Stimulated activated CD8-positive, alpha-beta memory T cell treated with anti-CD3 and anti-CD28 coated beads, Interleukin-15, amount 100 ng/mL, for 24 hours (primary cell): ENCODE measurements at places on chromosomes 6 and 20.

DNA sequence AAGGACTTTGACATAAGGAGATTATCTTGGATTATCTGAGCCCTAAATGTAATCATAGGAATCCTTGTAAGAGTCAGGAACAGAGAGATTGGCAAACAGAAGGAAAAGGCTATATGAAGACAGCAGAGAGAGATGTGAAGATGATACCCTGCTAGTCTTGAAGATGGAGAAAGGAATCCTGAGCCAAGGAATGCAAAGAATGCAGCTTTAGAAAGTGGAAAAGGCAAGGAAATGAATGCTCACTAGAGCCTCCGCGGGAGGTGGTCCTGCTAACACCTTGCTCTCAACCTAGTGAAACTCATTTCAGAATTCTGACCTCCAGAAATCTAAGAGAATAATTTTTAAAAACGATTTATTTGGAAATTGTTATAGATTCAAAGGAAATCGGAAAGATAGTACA, 117.1 kb downstream of the TBXT start:
- DNase-seq, result no peak

GRCh38 chr20:14928083-14928482, 590.7 kb upstream of the FLRT3 start:
- no peak for DNase-seq

GRCh38 chr6:139659711-139660110, 285.3 kb upstream of the CITED2 start:
- no peak for DNase-seq

DNA sequence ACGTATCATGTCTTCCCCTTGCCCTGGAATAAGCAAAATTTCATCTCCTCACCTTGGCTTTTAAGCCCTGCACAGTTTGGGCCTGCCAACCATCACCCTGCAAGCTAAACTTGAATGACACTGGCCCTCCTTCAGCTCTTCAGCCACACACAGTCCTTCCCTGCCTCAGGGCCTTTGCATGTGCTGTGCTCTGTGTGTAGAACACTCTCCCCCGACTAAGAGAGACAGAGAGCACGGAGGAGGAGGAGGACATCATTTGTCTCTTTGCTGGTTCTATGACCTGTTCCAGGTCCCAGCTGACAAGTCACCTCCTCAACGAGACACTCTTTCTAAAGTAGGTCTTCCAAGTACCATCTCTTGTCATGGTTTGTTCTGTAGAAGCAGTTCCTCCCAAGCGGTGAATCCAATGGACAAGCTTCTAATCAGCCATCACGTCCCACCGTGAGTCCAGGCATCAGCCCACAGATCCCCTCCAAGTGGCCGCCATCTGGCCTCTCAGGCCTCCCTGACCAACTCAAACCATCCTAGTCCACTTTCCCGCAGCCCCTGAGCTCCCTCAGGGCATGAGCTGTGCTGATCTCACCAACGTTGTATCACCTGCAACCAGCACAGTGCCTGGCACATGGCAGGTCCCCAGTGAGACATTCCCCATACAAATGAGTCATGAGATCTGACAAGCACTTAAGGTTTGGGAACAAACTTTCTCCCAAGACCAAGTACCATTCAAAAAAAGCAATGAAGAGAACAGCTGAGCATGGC, 30.5 kb downstream of the NFATC2 start:
- no peak for DNase-seq

DNA sequence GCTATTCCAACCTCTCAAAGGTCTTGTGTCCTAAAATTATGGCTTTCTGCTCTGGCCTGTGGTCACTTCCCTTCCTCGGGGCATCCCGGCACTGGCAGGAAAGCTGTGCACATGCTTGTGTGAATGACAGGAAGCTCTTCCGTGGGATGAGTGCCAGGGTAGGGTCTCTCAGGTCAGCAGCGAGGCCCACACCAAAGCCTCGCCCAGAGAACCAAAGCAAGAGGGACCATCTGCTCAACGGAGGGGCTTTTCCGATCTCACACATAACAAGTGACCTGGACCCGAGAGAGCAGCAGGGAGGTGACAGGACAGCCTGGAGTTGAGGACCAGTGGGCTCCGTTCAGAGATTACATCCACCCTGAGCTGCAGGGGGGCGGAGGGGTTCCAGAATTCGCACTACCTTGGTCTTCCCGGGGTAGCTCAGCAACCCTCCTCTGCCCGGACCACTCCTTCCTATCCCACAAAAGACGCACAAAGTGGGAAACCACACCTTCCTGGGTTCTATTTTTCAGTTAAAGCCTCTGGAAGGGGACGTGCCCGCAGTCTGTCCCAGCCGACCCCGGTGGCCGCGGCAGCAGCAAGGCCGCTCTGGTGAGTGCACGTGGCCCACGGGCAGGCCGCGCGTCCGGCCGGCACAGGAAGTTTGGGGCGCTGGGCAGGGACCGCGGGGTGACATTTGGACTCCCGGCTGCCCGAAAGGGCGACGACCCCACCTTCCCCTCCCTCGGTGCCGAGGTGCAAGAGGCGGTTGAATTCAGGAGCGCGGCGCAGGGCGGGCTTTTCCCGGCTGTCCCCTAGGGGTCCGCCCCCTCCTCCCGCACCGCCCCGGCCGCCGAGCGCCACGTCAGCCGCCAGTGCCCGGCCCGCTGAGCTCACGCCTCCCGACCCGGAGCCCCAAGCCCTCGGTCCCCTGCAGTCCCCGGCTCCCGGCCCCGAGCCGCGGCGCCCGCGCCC, 988 bp downstream of the TXNDC5 start:
- no peak for DNase-seq

DNA sequence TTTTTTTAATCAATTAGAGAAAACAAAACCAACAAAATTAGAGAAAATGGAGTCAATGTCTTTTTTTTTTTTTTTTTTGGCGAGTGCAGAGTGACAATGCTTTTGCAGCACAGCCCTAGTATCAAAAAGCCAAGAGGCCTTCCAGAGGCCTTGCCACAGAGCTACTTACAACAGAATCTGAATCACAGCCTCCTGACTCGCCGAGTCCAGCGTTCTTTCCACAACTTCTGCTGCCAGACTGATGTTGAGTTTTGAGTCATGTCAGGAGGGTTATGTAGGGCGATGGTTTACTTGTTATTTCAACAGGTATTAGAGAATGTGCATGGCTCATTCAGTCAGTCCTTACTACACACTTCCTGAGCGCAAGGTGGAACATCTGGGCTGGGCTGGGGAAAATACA, 88.6 kb downstream of the FNDC1 start:
- DNase-seq, result no peak

GRCh38 chr6:101344885-101345284, 48.6 kb upstream of the GRIK2 start:
- no peak for DNase-seq

DNA sequence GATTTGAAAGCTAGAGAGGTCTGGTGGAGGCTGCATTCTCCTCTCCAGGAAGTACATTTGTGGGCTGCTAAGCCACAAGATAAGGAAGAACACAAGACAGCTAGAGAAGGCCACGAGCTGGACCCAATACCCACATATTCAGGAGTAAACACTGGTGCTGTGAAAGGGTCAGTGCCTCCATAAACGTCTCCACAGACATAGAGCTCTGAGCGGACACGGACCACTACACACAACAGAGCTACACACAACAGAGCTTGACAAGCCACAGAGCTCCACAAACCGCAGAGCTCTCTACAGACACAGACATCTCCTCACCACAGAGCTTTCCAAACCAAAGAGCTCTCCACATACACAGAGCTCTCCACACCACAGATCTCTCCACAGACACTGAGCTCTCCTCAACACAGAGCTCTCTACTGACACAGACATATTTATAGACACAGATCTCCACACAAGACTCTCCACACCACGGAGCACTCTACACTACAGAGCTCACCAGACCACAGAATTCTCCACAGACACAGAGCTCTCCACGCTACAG, 51.9 kb downstream of the ERMARD start:
- DNase-seq, result no peak

DNA sequence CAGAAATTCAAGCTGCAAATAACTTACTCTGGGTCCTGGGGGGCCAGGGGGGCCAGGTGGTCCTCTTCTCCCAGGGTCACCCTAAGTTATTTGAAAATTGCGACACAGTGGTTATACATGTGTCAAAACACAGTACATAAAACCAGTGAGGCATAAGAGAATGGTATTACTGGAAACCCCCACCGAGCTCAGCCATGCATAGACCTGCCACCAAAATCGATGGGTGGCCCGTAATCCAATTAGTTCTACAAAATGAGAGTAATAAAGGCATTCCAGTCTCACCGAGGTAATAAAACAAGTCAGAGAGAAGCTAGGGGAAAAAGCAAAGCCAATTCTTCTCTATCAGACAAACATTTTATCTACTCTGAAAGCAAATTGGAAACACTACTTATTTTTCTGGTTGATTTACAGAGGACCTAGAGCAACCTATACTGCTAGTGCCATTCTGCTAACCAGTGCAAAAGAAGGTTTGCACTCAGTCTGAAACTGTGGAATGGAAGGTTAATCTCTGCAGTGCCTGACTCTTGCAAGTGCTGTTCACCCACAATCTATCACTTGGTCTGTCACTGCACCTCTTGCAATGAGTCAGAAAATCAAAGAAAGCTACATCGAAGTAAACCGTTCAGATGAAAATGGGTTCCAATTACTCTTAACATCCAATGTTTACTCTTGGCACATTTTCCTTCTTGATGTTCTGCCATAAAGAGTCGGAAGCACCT, 32.4 kb downstream of the COL9A1 start:
- DNase-seq, result no peak

GRCh38 chr6:30954631-30955366, 14.0 kb downstream of the MUCL3 start:
- no peak for DNase-seq

GRCh38 chr6:168601111-168601510, 160.1 kb downstream of the SMOC2 start:
- DNase-seq, result no peak

GRCh38 chr6:22873513-22874136, 304.3 kb downstream of the HDGFL1 start:
- DNase-seq, result no peak

GRCh38 chr20:40090236-40090635, 598.8 kb downstream of the MAFB start:
- no peak for DNase-seq

- DNase-seq, result no peak
Measured at GRCh38 chr20:63177134-63177784, 38.7 kb downstream of the YTHDF1 start.

- no peak for DNase-seq
Measured at GRCh38 chr6:79707621-79708020, 76.5 kb downstream of the SH3BGRL2 start.

DNA sequence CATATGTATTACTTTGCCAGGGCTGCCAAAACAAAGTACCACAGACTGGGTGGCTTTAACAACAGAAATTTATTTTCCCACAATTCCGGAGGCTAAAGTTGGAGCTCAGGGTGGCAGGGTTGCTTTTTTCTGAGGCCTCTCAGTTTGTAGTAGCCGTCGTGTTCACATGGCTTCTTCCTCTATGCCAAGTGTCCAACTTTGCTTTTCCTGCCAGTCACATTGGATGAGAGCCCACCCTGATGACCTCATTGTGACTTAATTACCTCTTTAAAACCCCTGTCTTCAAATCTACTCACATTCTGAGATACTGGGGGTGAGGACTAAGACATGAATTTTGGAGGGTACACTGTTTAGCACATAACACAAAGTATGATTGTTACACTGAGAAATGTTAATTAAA, 9.9 kb upstream of the ECT2L start:
- DNase-seq, result no peak

DNA sequence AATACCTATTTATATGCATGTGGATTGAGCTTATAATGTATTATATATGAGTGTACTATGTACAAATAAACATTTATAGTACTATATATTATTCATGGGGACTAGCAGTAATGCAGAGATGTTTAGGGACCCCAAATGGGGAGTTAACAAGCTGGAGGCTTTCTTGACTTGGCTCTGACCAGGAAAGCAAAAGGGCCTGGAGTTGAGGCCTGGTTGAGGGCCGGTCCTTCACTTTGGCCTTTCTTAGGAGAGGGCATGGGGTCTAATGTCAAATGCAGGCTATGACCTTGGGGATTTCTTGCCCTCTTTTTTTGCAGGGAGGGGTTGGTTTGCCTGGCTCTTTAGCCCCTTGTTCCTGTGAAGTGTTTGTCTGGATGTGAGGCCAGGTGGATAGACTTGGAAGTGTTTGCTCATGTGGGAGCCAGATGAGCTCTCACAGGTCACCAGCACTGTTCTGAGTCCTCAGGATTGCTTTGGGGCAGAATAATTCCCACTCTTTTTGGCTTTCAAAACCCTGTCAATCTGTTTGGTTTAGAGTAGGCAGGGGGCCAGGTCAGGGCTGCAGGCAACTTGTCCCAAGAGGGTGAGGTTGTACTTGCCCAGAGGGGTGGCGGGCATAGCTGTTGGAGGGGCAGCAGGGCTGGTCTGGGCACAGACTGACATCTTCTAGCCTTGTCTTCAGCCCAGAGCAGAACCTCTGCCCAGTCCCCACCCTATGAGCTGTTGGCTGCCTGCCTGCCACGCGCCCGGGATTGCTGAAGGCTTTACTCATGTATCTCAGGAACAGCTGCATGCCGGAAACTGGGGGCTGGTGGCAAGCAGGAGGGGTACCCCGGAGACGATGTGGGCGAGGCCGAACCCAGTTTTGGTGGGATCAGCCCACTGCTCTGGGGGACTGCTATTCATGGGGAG, 14.6 kb downstream of the TJAP1 start:
- DNase-seq, result no peak

DNA sequence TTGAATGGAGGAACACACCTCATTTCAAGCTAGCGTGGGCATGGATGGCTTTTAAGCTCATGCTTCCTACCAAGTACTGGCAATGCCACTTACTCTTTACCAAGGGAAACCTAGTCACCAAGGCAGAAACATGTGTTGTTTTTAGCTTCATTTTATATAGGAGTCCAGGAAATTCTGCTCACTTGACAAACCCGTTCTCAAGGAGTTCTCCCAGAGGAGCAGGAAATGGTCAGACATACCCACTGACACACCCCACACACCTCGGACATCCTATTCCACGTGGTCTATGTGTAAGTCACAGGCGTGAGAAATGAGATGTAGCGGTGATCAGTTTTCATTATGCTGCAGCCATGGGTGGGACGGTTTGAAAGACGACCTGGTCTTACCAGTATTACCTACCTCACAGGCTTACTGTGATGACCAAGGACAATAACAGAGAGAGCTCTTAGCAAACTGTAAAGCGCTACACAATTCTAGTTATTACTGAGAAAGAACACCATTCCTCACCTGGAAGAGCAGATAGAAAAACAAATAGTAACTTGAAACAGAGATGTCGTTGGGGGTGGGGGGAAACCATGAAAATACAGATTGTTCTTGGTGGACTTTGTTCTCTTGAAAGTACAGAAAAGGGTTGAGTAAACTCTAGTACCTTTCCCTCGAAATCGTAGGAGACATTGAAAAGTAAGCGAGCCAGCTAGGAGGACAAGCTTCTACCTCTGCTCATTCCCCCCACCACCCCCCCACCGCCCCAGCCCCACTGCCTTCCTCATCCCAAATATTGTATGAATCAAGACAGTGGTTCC, 1.7 kb downstream of the CNKSR3 start:
- no peak for DNase-seq

DNA sequence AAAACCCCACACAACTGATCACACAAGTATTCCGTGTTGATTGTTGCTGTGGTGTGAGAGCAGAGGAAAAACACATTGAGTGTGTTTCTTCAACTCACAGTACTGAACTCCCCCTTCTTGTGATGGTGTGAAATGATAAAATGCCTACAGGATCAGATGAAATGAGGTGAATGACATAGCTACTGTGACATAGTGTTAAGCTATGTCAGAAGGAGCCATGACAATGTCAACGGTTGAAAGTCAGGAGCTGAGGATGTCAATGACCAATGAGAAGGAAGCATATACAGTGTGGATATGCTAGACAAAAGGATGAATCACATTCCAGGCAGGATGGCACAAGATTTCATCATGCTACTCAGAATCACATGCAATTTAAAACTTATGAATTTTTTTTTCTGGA, 38.8 kb downstream of the WASF1 start:
- DNase-seq, result no peak
